ENCODE measurements at places on chromosomes 4 and X.

DNA sequence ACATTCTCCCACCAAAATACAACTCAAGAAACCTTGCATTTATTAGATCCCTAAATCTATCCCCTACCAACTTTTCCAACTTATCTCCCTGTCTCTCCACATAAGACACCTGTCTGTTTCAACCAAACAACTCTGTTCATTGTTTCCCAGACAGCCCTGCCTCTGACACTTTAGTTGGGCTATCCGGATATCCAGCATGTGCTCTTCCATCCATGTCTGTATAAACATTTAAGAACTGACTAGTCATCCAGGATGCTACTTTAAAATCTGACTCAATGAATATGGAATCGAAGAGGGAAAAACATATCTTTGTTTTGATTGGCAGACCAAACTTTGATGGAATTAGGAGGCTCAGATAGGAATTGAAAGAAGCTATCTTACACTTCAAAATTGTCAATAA lies 143.2 kb upstream of the DCAF8L1 start:
- no peak for DNase-seq

DNA sequence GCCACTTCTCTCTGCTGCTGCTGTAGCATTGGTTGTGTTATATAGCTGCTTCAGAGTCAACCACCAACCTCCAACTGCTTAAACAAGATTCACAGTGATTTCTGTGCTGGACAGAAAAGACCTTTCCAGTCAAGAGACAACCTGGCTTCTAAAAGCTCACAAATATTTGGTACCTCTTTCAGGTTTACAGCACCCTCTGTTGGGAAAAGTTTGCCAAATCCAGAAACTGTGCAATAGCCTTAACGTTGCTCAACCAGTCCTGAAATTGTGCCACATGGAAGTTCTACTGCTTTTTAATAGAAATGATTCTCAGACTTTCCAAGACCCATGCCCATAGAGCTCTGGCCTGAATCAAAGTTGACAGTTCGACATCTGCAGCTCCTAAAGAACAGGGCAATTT lies 842.1 kb upstream of the HTR2C start:
- DNase-seq = no peak

GRCh38 chr4:41678086-41678816 lies 70.3 kb downstream of the PHOX2B start:
- no peak for DNase-seq

DNA sequence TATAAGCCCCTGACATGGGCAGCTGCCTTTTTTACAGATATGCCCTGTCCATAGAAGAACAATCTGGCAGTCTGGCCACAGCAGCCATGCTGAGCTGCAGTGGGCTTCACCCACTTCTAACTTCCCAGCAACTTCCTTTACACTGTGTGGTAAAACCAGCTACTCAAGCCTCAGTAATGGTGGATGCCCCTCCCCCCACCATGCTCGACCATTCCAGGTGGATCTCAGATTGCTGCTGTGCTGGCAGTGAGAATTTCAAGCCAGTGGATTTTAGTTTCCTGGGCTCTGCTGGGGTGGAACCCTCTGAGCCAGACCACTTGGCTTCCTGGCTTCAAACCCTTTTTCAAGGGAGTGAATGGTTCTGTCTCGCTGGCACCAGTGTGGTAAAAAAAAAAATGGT lies 355.9 kb upstream of the EDA2R start:
- DNase-seq = no peak

DNA sequence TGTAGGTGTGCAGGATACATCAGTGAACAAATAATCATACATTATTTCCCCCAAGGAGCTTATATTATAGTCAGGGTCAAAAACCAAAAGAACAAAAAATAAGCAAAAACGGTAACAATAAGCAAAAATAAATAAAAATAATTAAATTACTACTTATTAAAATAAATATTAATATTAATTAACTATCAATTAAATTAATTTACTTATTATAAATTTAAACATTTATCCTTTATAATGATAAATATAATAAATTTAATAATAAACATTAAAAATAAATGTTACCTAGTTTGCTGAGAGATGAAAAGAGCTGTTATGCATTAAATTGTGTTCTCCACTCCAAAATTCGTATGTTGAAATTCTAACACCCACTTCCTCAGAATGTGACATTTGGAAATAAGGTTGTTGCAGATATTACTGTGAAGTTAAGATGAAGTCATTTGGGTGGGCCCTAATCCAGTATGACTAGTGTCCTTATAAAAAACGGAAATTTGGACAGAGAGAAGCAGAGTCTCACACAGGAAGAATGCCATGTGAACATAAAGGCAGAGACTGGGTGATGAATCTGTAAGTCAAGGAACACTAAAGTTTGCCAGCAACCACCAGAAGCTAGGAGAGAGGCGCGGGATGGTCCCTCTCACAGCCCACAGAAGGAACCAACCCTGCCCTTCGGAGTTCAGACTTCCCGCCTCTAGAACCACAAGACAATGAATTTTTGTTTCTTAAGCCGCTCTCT lies 67.2 kb upstream of the IBSP start:
- DNase-seq = no peak

GRCh38 chrX:119382606-119383005 lies 16.5 kb upstream of the SLC25A43 start:
- no peak for DNase-seq

DNA sequence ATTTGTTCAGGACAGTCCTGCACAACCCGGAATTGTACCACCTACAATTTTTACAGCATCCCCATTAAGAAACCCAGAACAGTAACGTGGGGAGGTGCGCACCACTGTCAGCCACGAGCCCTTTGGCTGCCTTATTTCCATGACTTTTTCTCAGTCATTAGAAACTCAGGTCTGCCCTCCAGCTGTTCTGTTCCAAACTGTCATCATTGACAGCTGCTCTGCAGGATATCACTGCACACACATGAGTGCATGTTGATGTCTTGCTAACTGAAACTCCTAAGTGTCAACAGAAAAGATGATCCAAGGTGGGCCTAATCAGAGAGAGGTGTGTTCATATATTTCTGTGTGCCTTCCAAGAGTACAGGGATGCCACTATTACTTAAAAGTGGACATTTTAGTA lies 123.4 kb downstream of the PARM1 start:
- DNase-seq = no peak

DNA sequence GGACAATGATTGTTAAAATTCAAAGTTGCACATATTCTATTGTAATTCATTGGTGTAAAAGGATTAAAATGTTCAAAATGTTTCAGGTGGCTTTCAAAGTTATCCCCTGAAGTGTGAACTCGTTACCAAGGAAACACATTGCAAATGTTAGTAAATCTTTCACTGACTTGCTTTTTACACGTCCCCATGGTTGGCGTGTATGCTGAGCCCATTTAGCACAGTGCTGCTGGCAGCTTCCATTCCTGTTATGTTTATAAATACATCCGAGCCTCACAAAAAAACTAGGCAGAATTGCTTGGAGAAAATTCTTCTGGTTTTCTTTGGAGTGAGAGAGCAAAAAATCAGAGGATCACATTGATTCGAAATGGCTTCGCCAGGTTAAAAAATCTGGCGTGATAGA lies 105.9 kb upstream of the HPGD start:
- DNase-seq = no peak

GRCh38 chr4:168960716-168961115 lies 49.3 kb downstream of the CBR4 start:
- DNase-seq = no peak

GRCh38 chrX:71454222-71454621 lies 78.7 kb upstream of the OGT start:
- DNase-seq = no peak

DNA sequence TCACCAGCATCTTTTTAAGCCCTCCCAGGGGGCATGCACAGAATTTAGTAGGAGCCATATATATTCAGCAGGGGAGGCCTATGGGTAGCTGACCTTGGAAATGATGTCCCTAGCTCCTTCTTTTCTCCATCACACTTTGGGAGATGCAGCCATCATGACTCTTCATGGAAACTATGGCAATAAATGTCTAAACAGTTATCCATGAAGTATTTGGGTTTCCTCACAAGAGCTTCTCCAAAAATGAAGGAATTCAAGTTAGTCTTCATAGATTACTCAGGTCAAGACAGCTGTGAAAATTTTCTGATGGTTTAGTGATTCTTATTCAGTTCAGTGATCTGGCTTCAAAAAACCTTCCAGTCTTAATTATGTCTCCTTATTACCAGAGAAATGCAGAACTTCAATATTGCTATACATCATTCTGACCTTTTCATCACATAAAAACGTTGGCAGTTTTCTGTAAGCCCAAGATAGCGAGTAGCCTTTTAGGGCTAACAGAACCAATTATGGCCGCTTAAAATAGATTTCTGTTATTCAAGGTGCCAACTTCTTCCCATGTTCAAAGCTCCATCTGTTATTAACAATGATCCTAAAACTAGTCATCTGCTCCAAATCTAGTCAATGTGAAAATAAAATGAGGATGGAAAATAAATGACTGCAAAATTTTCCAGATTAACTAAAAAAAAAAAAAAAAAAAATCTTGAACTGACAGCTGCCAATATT lies 52.5 kb downstream of the TMEM156 start:
- no peak for DNase-seq

GRCh38 chr4:81828991-81829390 lies 357.3 kb upstream of the RASGEF1B start:
- no peak for DNase-seq

- DNase-seq = no peak
Measured at GRCh38 chrX:100368167-100368566, 41.9 kb downstream of the PCDH19 start.

- no peak for DNase-seq
Measured at GRCh38 chr4:53535567-53535966, 55.7 kb downstream of the LNX1 start.

DNA sequence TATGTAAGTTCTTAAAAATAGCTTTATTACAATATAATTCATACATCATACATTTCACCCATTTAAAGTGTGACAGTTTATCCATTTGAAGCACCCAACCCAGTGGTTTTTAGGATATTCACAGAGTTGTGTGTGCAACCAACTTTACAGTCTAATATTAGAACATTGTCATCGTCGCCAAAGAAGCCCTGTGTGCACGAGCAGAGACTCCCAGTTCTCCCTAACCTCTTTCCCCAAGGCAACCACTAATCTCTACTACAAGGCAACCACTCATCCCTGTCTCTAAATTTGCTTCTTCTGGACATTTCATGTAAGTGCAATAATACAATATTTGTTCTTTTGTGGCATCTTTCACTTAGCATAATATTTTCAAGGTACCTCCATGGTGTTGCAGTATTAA lies 47.7 kb downstream of the CLDN22 start:
- DNase-seq = no peak

DNA sequence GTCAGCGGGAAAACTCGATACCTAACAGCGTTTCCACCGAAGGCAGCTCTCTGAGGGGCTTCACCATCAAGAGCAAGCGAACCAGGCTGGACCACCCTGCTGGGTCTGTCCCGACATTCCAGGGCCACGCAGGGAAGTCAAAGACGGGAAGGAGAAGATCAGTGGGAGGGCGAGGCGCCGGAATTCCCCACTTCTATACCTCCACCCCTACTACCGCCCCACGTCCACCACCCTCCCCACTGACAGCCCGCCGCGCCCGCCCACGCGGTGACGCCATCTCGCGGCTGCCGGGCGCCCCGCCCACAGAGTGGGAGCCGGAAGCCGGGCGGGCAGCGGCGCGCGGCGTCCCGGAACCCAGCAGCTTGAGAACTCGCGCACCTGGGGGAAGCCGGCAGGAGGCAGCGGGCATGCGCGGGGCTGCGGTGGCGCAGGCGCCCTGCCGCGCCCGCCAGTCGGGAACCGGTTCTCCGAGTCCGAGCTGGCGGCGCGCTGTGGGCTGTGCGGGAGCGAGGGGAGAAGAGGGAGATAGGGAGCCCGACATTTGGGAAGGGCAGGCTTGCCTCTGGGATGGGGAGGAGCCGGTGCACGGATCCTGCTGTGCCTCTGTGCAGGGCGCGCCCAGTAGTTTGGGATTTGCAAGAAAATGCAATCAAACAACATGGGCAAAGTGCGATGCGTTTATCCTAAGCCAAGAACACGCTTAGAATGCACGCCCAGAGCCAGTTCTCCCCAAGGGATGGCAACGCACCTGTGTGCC lies 3.2 kb upstream of the STIM2 start:
- DNase-seq = peak; percentile 95

GRCh38 chr4:8359193-8359592 lies 81.3 kb downstream of the ACOX3 start:
- DNase-seq = no peak

DNA sequence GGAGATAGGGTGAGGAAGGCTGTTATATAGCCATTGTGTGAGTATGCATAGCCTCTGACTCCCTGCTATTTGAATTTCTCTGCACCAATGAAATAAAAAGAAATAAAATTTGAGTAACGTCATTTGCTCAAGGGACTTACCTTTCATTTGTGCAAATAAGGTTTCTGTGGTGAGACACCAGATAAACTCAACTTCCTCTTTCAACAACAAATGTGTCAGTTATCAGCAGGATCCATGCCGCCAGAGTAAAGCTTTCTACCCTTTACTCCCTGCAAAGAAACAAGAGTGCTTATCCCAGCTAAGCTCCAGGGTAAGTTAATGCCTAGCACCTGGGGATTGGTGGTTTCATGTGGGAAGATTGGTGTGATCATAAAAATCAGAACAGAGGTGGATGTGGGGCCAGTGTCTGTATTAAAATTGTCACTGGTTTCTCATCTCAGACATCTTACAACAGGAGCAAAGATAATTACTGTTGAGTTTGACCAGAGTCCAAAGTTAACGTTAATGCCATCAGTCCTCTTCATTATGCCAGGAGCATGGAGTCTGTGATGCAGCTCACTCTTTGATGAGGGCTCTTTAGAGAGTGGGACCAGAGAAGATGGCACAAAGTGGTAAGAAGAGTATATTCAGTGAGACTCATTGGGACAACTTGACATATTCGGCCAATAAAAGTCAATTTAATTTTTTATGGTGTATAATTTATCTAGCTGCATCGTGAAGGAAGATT lies at the start of gene P2RY10:
TSS of gene P2RY10 (plus strand) at position 206 of the 727 bp plus-strand sequence. CDS start 15,130 bp downstream, outside the sequence.
- DNase-seq = no peak

DNA sequence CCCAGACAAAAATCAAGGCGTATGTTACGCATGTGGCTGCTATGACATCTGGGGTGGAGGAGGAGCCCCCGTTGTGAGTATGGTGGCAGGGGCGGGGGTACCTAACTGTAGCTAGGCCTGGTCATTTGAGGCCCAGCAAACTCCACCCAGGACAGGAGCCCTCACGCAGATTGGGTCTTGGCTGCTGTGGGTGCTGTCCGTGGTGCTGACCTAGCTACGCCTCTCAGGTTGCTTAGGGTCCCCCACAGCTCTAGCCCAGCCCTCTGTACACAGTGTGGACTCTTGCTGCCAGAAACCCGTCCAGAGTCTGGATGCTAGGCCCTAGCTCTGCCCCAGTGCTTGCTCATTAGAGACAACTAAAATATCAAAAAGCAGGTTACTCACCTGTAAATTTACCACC lies 146.7 kb upstream of the PSAPL1 start:
- DNase-seq = no peak

DNA sequence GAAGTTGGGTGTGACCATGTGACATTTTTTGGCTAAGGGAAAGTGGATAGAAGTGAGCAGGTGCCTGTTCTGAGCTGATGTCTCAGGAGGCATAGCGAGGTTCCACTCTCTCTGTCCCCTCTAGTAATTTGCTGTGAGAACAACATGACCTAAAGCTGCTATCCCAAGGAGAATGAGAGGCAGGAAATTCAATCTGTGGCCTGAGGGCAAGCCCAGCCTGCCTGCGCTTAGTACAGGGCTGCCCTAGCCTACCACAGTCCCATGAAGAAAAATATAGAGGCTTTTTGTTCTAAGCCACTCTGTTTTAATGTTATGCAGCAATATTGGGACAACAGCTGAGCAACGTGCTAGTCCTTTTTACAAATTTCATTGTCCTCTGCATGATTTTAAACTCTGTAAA lies 193.1 kb downstream of the LDB2 start:
- DNase-seq = no peak

- no peak for DNase-seq
Measured at GRCh38 chr4:38145741-38146140, 185.5 kb downstream of the PTTG2 start.
